WTC11 (cell line): ENCODE measurements at places on chromosomes 3 and 15. TPM values are rescaled to one million over a fixed set of nuclear protein-coding genes. Genes with fewer than 3 reads are reported as not detected.

DNA sequence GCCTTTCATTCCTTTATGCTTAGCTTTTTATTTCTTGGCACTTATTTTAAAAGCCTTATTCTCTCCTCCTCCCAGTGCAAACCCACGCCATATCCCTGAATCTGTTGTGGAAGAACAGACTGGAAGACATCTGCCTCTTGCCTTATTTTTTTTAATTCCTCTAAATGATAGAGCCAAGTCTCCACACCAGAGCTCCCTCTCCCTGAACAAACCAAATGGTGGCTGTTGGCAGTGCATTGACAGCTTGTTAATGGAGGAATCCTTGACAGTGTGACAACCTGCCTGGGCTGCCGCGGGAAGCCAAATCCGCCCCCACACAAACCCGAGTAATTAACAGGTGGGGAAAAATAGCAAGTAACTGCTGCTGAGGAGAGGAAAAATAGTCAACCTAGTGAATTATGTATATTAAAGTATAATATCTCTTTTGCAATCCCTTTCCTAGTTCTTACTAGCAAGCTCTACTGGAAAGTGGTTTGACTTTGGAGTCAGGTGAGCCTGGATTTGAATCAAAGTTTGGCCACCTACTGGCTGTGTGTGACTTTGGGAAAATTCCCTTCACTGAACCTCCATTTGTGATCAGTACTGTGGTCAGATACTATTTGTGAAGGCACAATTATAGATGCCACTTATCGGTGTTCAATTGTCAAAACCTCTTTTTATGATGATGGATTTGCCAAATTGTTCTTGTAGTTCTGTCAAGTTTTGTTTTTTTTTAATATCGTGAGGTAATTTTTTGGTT lies 589.6 kb downstream of the PDCD6IP start:
- DNase-seq, result peak; percentile 16

DNA sequence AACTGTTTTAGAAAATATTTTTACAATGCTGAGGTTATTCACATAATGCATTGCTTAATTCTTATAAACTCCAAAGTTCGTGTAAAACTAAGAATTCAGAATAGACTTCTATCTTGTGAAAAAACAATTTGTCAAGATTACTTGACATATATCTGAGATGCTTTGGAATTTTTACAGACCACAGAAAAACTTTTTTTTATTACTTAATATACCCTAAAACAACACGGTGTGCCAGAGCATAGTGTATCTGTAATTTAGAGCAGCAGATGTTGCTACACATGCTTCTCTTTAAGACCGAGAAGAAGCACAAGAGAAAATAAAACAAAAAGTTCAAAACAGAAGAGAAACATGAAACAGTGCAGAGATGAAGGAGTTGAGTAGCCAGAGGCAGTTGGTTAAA lies 26.4 kb downstream of the ASB7 start:
- DNase-seq, result no peak

TIGIT gene
- 0.04 to 0.07 TPM (median 0.05 TPM) in 3 replicates for total RNA-seq

TGM4 gene
- total RNA-seq, result not detected in 3 replicates
